ENCODE measurements at places on chromosomes 2 and 18. TPM values are rescaled to one million over a fixed set of nuclear protein-coding genes. Genes with fewer than 3 reads are reported as not detected.
A peak's percentile ranks its signal among the peaks of the same experiment; 100 is the strongest.

GRCh38 chr2:24618680-24619079 is 127.6 kb downstream of the NCOA1 start:
- no peak for DNase-seq

DNA sequence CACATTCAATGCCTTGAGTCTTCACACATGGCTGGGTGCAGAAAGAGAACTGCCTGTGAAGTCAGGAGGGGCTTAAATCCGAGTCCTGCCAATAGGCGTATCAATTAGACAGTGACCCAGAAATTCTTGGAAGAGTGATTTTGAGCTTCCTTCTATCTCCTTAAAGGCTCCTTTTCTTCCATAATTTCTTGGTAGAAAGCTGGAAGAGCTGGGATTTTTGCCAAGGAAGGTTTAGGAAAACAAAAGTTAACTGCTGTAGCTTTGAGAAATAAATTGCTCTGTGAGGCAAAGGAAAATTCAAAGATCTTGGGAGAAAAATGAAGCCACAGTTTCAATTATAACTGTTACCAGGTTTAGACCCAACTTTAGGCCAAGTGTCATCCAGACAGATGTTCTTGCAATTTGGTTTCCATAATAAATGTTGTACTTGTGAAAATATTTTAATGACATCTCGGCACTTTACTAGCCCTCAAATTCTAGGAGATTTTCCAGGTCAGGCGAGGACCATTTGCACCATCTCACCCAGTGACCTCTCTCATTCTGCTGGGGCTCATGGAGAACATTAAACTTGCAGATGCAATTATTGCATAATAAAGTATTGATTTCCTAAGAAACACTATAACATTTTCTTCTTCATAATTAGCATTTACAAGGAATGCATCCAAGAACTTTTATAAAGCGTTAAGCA is 329.7 kb upstream of the MEIS1 start:
- DNase-seq: no peak

The TNS1 gene
- 36.1 TPM for total RNA-seq

The DYNAP gene
- total RNA-seq: not detected

DNA sequence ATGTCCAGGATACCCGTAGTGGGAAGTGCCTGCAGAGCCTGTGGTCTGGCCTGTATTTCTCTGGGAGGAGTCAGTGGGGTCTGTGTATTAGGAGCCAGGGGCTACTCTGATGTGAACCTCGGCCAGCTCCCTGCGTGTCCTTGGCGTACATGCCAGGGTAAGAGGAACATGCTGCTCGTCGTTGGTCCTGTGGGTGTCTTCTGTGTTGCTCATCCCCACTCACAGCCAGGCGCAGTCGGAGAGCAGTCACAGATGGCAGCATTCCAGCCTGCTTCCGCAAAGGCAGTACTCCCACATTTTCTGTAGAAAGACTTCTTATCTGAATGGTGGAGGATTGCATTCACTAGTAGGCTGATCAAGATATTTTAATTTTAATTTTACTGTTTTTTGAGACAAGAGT is 84.9 kb downstream of the DGKD start:
- DNase-seq: no peak

DNA sequence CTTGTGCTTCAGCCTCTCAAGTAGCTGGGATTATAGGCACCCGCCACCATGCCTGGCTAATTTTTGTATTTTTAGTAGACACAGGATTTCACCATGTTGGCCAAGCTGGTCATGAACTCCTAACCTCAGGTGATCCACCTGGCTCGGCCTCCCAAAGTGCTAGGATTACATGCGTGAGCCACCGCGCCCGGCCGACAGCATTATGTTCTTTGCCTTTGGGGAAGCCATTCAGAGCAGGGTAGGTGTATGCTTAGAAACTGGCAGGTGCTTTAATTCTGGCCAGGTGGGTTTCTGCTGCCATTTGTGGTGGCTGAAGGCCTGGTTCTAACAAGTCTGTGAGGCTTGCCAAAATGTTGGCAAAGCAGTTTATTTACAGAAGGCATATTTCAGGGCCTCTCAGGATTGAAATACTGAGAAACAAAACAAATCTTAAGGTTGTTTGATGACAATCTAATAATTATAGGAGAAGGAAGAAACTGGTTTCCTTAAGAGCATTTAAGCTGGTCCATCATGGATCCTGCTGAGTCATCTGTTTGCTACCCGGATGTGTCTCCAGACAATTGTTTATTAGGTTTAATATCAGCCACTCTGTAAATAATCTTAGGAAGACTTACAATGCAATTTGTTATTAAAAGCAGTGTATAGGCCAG is 16.0 kb downstream of the SLC20A1 start:
- peak; percentile 59 for DNase-seq

GRCh38 chr2:179050755-179051154 is 818 bp upstream of the CCDC141 start:
- no peak for DNase-seq

GRCh38 chr2:15934291-15934945 is 5.9 kb upstream of the MYCN start:
- no peak for DNase-seq

DNA sequence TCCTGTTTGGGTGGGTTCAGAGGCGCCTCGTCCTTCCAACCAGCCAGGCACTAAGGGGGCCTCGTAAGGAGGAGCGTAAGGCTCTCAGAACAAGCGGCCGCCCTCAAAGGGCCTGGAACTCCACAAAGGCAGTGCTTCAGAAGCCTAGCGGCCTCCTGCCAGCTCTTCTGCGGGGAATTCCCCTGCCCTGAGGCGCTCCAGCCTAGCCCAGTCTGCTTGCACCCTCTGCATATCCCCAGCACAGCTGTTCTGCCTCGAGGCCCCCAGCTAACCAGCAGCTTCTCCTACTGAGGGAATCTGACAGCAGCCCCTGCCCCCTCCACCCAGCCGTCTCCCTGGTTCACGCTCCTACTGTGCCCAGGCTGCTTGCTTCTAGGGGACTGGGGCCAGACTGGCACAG is 265.9 kb downstream of the TFCP2L1 start:
- DNase-seq: no peak

GRCh38 chr2:3177891-3178577 is 199.6 kb downstream of the EIPR1 start:
- no peak for DNase-seq

DNA sequence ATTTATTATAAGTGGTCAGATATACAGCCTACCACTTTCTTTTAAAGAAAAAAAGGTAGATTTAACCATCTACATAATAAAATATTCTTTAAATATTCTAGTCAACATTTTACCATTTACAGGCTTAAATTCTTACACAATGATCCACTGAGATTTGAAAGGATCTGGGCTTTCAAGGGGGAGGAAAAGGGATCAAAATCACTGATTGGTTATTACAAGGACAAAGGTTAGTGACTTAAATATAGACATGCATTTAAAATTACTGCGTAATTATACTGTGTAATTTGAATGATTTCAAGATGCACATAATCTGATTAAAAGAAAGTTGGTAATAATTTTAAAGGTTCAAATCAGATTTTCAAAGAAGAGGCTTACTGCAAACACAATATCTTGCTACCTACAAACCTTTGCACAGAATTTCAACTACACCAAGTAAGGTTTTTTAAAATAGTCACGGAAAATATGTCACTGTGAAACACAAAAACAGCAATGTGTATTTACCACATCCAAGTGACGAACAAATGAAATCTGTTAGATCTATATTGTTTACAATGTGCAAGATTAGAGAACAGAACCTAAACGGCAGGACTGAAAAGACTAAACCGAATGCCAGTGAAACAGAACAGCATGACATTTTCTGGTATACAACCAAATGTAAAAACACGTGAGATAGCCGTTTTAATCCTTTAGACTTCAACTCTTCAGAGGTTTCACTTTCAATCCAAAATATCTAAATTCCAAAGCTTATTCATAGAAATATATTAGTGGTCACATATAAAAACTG is 40.8 kb downstream of the RTN4 start:
- DNase-seq: no peak

Measured in renal cortical epithelial cell (primary cell).